ENCODE measurements at places on chromosomes 6 and 20.
A peak's percentile ranks its signal among the peaks of the same experiment; 100 is the strongest.

DNA sequence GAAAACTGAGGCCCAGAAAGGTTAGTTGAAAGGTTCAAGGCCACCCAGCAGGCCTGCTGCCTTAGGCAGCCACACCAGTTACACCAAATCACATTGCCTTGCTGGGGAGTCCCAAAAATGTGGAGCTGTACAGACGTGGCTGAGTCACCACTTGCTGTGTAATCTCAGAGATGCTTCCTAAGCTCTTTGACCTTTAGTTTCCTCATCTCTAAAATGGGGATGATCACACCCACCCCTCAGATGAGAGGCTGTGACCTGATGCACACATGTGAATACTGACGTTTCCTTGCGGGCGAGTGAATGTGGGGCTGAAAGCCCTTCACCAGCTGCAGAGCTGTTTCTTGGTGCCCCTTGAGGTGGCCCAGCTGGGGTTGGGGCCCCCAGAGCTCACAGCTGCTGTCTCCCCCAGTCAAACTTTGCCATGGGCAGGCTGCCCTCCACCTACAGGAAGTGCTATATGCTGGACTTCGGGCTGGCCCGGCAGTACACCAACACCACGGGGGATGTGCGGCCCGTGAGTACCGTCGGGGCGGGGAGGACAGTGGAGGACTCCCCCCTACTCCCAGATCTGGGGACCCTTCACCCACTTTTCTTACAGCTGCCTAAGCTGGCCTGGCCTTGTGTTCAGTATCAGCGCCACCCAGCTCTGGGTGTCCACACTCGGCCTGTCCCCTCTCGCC, 11.0 kb downstream of the TTBK1 start:
- DNase-seq = no peak

GRCh38 chr6:49898904-49899566, 32.7 kb upstream of the CRISP1 start:
- DNase-seq = no peak

- no peak for DNase-seq
These were observed 20.0 kb downstream of the FAM209B start for GRCh38 chr20:56552911-56553629.

- no peak for DNase-seq
These were observed 37.8 kb downstream of the SIRPA start for GRCh38 chr20:1932971-1933370.

GRCh38 chr6:116651916-116652315, 16.6 kb downstream of the ZUP1 start:
- DNase-seq = no peak

DNA sequence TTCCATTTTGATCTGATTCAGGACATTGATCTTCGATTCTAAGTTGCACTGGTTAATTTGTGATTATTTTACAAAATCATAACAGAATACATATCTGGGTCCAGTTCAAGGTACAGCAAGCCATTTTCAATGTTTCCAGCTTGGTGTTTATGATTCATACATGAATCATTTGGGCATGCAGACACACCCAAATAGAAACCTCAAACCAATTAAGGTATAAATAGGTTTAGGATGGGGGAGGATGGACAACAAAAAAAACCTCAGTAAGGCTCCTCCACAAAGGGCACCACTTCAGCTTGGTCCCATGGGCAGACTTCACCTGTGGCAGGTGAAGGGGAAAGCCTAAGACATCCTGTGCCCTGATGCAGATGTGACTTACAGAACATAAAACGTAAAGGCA, 192.7 kb downstream of the KHDC1L start:
- DNase-seq = no peak

DNA sequence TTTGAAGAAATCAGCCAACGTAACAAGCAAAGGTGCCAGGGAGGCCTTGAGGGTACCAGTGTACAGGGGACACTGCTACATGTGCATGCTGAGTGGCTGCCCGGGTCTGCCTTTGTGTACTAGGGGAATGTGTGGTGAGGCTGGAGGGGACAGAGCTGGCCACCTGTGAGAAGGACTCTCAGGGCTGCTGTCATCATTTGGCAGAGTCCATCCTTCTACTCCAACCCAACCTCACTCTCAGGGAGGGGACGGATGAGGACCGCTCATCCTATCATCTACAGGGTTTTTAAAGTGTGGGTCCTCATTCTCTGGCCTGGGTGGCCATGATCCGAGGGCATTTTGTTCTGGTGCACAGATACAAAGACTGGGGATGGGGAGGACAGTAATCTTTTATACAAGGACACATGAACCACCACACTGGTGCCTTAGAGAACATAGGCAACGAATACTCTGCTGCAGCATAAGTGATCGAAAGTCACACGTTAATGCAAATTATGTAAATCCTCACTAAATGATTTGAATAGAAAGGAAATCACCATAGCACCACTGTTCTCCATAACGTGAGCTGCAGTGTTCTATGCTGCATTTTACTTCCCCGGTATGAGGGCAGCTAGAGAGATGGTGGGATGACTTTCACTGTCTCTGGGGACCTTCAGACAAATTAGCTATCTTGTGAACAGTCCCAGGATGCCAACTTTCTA, 181.4 kb downstream of the GMPR start:
- DNase-seq = no peak

DNA sequence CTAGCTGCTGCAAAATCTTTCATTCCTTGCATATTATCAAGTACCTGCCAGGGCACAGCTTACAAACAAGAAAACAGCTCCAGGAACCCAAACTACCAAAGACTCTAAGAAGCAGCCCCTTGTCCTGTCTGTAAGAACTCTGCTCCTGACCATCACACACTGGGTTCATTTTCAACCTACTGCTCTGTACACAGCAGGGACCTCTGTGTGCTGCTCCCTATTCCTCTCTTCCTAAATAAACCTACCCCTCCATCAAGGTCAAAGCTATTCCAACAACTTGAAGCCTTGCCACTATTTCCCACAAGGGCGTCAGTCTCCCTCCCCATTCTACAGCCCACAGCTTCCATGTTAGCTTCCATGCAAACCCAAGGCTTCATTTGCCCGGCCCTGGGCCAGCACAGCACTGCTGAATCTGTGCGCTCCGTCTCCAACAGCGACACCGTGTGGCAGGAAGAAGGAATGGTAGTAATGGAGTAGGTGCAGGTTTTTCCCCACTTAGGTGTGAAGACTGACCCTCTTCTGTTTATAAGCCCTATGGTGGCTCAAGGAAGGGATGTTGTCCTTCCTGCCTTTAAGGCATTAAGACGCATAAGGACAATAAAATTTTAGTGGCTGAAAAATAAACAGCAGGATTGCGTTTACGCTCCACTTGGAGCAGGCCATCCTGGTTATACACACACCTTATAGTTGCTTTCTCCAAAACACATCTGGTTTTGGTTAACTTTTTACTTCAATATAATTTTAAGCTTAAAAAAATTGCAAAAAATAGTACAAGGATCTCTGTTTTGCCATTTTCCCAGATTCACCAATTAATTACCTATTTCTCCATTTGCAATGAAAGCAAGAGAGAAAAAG, 115.2 kb upstream of the NXT1 start:
- DNase-seq = no peak

GRCh38 chr6:1613346-1613687, 3.6 kb downstream of the FOXC1 start:
- DNase-seq = no peak

GRCh38 chr20:43949741-43950618, 35.3 kb downstream of the TOX2 start:
- DNase-seq = no peak

GRCh38 chr6:5484692-5485091, 223.4 kb downstream of the FARS2 start:
- no peak for DNase-seq

DNA sequence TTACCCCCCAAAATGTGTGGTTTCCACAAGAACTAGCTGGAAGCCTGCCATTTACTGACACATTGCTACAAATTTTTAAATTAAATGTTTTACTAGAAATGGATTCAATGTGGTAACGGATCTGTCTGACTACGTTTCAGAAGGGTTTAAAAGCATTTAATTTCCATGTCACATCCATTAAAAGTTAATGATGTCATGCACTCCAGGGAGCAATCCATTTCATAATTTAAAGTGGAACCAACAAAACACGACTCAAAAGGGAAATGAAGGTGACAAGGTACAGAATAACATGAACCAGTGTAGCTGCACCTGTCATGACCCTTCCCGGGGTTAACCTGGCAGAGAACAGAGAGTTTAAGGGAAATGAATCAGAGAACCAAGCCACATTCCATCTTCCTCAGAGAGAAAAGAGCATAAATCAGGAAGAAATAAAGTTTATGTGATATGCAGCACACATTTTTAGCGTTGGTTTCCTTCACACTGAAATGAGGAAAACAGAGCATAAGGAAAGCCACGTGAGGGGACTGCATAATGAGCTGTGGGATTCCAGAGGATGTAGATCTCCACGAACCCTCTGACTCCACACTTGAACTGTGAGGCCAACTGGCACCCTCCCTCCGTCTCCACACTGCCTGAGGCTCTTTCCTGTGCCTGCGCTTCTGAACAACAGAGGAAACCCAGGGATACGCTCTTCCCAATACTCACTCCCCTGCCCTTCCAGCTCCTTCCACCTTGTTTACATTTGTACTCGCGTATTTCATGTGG, 170.3 kb upstream of the AHI1 start:
- DNase-seq = no peak

- no peak for DNase-seq
These were observed 33.4 kb downstream of the MTFR2 start for GRCh38 chr6:136216503-136217401.

DNA sequence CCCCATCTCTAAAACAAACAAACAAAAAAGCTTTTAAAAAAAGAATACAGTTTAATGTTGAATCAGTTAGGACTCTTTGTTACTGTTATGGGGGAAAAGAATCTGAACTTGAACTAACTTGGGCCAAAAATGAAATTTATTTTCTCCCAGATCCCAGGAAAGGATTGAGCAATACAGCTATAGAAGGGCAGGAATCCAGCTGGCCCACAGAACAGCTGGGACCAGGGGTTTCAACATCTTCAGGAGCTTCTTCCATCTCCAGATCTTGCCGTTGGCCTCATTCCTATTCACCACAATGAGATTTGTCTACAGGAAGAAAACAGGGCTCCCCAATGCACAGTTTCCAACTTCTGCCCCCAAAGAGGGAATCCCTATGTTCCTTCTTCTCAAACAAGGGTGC, 43.2 kb upstream of the AKAP12 start:
- DNase-seq = no peak

- DNase-seq = no peak
These were observed 154.1 kb upstream of the MMS22L start for GRCh38 chr6:97437087-97437486.

GRCh38 chr6:147821295-147821897, 312.9 kb downstream of the SAMD5 start:
- no peak for DNase-seq

DNA sequence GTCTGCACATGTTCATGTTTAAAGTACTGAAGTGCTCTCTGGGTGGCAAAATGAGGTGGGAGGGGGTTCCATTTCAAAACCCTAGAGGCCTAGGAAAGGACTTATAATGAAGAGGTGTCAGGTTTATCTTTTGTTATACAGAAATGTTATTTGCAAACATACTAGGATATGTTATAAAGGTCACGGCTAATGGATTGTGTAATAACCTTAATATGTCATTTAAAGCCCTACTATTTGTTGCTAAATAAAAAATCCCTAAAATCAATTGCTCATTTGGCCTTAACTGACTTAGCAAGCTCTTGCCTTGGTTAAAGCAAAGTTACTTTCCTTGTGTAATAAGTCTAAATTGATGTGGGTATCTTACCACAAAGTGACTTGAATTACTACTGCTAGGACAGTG, 8.8 kb downstream of the NKX2-4 start:
- DNase-seq = no peak

GRCh38 chr6:109174916-109175315, 79.6 kb downstream of the CEP57L1 start:
- no peak for DNase-seq

- DNase-seq = no peak
These were observed 810 bp upstream of the ABHD16B start for GRCh38 chr20:63860325-63861051.

- DNase-seq = no peak
These were observed 416 bp downstream of the RSPH4A start for GRCh38 chr6:116616737-116617053.

GRCh38 chr6:138605958-138606357, 106.7 kb upstream of the NHSL1 start:
- DNase-seq = no peak

DNA sequence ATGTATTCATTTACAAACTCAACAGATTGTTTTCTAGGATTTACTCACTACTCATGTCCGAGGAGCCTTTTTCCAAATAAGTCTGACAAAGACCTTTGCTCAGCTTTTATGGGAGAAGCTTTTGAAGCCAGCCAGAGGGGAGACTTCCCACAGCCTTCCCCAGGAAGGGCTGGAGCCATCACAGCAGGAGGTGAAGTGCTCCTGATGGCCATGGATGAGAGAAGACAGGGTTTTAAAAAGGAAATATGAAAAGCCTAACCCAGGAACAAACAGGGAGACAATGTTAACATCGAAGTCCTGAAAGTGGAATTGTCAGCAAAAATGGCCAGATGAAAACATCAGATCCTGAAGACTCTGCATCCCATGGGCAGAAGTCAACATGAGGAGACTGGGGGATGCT, 11.6 kb upstream of the TAGAP start:
- DNase-seq = no peak

GRCh38 chr6:16669227-16669626, 92.0 kb downstream of the ATXN1 start:
- DNase-seq = no peak

- no peak for DNase-seq
These were observed 35.8 kb downstream of the TOP1 start for GRCh38 chr20:41064377-41064776.

GRCh38 chr6:75931011-75931680, 141.3 kb downstream of the IMPG1 start:
- no peak for DNase-seq

DNA sequence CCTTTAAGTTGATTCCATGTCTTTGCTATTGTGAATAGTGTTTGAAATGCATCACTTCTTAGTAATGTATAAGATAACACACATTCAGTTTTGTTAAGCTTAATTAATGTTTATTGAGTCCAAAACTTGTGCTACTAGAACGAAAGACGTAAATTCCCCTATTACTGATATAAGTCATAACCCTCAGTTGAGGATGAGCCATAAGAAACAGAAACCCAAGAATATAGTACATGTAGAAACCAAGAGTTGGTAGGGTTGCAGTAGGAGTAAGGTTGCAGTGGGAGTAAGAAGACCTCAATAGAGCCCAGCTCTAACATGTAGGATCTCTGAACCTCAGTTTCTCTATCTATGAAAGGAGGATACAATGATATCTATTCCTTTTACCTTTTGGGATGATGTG, 19.3 kb downstream of the CITED2 start:
- DNase-seq = no peak

- peak; percentile 40 for DNase-seq
These were observed 62.1 kb downstream of the FOXO3 start for GRCh38 chr6:108622641-108623298.

GRCh38 chr20:21265261-21266190, 37.6 kb upstream of the XRN2 start:
- DNase-seq = no peak

Data from ascending aorta (tissue), 2 donors.